Bladder microvascular endothelial cell (primary cell): ENCODE measurements at places on chromosomes 1 and 21. TPM values are rescaled to one million over a fixed set of nuclear protein-coding genes. Genes with fewer than 3 reads are reported as not detected.

Gene BGLAP
- 0.38 TPM in 1 of 2 replicates, not detected in the other for total RNA-seq

Gene EFNA1
- 99.7 and 161 TPM in 2 replicates for total RNA-seq

Gene C1orf167
- total RNA-seq: 0.16 and 0.19 TPM in 2 replicates

Gene MASP2
- total RNA-seq: not detected in 2 replicates

Gene EBNA1BP2
- total RNA-seq: 66.1 and 81.1 TPM in 2 replicates

Gene CLDN8
- not detected in 2 replicates for total RNA-seq

Gene TSPAN1
- 0.49 TPM in 1 of 2 replicates, not detected in the other for total RNA-seq

Gene KRTAP10-11
- total RNA-seq: not detected in 2 replicates

Gene SLC30A1
- 21.0 and 56.2 TPM in 2 replicates for total RNA-seq

Gene ARTN
- 0.13 TPM in 1 of 2 replicates, not detected in the other for total RNA-seq

Gene CATSPERE
- total RNA-seq: 0.65 and 1.3 TPM in 2 replicates

Gene MYBPH
- not detected in 2 replicates for total RNA-seq

Gene C8A
- total RNA-seq: not detected in 2 replicates

Gene NBPF4
- not detected in 2 replicates for total RNA-seq

Gene CD247
- total RNA-seq: 0.06 TPM in 1 of 2 replicates, not detected in the other

Gene DDR2
- total RNA-seq: 1.1 and 2.3 TPM in 2 replicates

Gene EMC1
- 34.5 and 76.8 TPM in 2 replicates for total RNA-seq

Gene OR2AK2
- total RNA-seq: not detected in 2 replicates

Gene AQP10
- total RNA-seq: not detected in 2 replicates

Gene COL24A1
- not detected in 2 replicates for total RNA-seq

Gene SAMD11
- not detected in 2 replicates for total RNA-seq

Gene FAM151A
- not detected in 2 replicates for total RNA-seq

Gene MANEAL
- 0.32 and 1.6 TPM in 2 replicates for total RNA-seq

Gene TBX19
- 0.16 and 0.94 TPM in 2 replicates for total RNA-seq

Gene PGLYRP4
- total RNA-seq: not detected in 2 replicates

Gene ZBTB8B
- total RNA-seq: 0.06 TPM in 1 of 2 replicates, not detected in the other

Gene TPTE
- total RNA-seq: not detected in 2 replicates

Gene PAPPA2
- 0.16 and 0.31 TPM in 2 replicates for total RNA-seq

Gene CLCA2
- total RNA-seq: under 0.01 TPM in 1 of 2 replicates, not detected in the other

Gene SRSF10
- 70.4 and 135 TPM in 2 replicates for total RNA-seq

Gene TBCE
- 12.6 and 23.3 TPM in 2 replicates for total RNA-seq

Gene PRR9
- total RNA-seq: not detected in 2 replicates

Gene P3R3URF
- not detected in 2 replicates for total RNA-seq

Gene LCE6A
- total RNA-seq: not detected in 2 replicates
